ENCODE measurements at places on chromosomes 7 and 10.

GRCh38 chr10:77392851-77393250 is 244.8 kb downstream of the KCNMA1 start:
- DNase-seq: peak; percentile 46

DNA sequence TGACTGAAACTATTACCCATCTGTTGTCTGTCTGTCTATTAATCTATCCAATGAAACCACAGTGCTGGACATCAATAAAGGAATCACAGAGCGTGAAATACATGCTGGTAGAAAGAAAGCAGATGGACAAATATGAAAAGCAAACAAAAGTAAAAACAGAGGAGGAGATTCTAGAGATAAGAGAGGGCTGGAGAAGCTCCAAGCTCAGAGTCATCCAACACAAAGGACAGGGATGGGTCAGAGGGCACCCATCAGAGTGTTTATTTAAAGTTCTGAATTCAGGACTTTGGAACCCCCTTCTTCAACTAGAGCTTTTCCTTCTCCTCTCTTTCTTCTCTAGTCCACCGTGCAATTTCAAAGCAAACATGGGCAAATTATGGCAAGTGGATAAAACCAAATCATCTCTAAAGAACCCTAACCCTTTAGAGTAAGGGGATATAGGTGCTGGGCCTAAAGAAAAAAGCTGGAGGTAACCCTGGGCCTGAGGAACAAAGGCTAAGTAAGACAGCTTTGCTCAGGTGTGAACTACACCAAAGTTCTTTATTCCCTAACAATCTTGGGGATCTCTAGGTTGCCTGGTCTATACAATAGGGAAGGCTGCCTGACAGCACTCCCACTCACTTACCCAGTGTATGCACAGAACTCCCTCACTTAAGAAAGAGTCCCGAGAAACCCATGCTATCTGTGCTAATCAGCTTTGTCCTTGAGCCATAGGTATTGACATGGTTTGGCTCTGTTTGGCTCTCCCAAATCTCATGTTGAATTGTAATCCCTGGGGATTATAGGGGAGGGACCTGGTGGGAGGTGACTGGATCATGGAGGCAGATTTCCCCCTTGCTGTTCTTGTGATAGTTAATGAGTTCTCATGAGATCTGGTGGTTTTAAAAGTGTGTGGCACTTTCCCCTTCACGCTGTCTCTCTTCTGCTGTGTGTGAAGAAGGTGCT is 97.0 kb downstream of the BAMBI start:
- DNase-seq: no peak

GRCh38 chr10:124268976-124269375 is 149.7 kb downstream of the OAT start:
- DNase-seq: no peak

DNA sequence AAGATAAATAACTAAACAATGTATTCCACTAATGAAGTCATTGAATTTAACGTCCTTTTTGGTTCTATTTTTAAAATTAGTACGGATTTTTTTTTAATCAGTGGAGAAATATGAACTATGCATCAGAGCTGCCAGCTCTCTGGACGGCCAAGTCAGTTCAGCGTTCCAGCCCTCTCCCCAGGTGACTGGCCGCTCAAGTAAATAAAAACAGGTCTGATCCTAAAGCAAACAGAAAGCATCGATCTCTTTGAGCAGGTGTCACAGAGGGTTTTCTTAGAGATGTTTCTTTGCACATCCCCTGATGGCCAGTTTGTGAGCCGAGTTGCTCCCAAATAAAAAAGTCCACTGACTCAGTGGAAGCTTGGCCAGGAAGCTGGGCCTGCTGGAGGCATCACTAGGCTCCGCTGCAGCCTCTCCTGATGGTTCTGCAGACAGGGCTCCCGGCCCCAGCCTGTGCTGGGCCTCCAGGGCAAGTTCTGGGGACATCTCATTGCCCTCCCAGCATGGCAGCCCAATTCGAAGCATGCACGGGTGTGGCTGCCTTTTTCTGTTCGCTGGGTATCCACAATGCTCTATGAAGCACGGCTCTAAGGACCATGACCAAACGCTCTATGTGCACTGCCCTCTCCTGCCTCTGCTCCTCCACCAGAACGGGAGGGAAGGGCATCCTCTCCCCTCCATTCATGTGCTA is 74.7 kb upstream of the PPP2R2D start:
- DNase-seq: no peak

GRCh38 chr10:52955337-52955736 is 182.8 kb upstream of the MBL2 start:
- no peak for DNase-seq

- DNase-seq: no peak
Measured at GRCh38 chr10:69332278-69333010, 54.1 kb downstream of the HK1 start.

GRCh38 chr10:44993226-44993921 is 7.3 kb upstream of the ZNF22 start:
- DNase-seq: no peak

DNA sequence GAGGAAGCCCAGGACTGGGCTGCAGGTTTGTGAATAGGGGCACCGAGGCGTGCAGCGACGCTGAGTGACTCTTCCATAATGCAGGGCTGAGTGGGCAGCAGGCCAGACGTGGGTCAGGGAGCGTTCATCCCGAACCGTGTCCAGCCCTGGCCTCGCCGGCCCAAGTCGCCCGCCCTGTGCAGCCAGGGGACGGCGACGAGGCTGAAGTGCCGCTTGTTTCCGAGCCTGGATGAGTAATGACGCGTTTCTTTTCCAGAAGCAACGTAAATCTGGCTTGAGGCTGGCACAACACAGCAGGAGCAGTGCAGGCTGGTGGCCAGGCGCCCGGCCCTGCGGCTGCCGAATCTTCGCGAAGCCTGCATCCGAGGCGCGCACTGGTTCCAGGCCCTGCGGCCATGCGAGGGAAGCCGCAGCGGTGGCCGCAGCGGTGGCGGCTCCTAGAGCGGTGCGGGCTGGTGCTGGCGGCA is 74.0 kb upstream of the SEC61G start:
- DNase-seq: no peak

GRCh38 chr10:107657851-107658250 is 493.3 kb upstream of the SORCS1 start:
- DNase-seq: no peak

DNA sequence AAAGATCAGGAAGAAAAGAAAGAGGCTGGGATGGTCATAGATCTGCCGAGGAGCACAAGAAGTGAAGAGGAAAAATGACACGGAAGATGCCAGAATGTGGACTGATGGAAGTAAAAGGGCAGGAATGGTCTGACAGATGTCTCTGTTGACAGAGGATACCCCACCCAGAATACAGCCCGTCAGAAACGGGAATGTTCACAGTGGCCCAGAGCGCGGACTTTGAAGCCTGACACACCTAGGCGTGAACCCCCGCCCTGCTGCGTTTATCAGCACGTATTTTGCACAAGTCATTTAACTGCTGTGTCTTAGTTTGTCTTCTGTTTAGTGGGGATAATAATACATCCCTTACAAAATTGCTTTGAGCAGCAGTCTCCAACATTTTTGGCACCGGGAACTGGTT is 27.1 kb downstream of the AKR1B1 start:
- no peak for DNase-seq

GRCh38 chr10:8130973-8131911 is 76.8 kb downstream of the GATA3 start:
- no peak for DNase-seq

DNA sequence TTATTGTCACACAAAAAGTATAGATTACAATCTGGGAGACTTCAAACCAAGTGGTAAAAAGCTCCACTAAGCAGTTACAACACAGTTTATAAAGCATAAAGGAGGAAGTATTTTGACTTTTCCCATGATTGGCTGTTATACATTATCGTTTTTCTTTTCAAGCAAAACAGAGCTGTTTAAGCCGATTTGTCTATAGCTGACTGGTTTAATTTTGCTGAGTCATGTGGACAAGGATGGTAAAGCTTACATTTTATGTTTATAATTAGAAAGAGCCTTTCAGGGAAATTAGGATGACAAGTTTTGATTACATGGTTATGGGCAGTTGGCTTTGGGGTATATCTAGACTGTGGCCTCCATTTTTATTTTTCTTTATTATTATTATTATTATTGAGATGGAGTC is 152.5 kb upstream of the STK17A start:
- DNase-seq: no peak

GRCh38 chr7:157895520-157896375 is 558.9 kb downstream of the DNAJB6 start:
- DNase-seq: no peak

- no peak for DNase-seq
Measured at GRCh38 chr7:157558061-157558460, 221.3 kb downstream of the DNAJB6 start.

DNA sequence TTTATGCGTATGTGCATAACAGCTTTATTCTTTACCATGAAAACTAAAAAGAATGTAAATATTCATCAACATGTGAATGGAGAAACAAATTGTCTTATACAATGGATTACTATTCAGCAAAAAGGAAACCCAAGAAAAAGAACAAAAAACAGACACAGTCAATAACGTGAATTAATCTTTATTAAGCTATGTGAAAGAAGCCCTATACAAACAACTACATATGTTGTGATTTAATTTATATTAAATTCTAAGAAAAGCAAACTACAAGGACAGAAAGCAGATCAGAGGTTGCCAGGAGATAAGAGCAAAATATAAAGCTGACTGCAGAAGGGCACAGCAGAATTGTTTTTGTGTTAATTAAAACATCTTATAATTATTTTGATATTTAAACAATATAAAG is 756.4 kb upstream of the MBL2 start:
- no peak for DNase-seq

- DNase-seq: peak; percentile 91
Measured at GRCh38 chr10:71232089-71232998, 20.0 kb downstream of the UNC5B start.

DNA sequence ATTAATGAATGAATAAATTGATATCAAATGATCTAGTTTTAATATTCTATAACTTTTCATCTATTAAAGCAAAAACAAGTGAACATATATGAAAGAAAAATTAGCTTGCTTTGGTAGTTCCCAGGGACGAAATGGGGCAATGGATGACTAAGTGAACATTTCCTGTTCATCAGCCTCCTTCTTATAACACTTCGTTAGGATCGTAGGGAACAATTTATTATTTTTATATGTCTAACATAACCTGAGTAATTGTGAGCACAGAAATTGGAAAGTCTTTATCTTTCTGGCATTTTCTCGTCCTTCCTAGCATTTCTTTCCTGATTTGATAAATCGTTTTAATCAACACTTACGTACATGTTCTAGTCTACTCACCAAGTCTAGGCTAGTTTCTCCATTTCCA is 59.1 kb upstream of the PPP1R3C start:
- no peak for DNase-seq

DNA sequence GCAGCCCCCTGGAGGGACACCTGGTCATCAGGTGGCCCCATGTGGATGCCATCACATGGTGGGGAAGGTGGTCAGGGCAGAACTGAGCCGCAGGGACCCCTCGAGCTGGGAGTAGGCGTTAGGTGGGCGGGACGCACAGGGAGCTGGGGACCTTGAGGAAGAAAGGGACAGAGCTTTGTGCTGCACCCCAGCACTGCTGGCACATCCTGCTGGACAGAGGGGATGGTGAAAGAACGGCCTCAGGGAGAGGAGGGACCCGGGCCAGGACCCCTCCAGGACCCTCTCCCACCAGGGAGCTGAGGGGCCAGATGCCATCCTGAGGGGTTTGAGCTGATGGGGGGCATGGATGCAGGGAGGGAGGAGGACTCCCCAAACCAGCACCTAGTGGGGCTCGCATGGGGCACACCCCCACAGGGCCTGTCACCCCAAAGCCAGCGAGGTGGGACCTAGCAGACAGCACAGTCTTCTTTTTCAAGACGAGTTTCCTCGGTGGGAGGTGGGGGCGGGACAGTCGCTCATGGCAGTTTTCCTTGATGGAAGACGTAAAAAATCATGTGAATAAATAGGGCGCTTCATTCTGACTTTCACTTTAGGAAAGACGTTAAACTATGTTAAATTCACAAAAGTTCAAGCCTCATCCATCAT is 43.3 kb downstream of the STK32C start:
- no peak for DNase-seq

DNA sequence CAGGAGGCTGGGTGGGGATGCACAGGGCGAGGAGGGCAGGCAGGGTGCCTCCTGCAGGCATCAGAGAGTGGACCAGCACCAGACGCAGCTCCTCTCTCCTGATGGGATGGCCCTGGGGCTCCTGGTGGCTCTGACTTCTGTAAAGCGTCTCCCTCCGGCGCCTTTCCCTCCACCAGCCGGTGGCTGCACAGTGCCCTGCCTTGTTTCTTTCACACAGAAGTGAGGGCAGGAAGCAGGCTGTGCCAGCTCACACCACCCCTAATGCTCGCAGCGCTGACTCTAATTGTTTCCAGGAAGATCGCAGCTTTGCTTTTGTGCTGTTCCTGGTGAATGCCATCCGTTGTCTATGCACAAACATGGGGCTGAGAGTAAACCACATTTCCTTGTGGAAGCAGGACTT is 152.3 kb upstream of the LANCL2 start:
- DNase-seq: no peak

DNA sequence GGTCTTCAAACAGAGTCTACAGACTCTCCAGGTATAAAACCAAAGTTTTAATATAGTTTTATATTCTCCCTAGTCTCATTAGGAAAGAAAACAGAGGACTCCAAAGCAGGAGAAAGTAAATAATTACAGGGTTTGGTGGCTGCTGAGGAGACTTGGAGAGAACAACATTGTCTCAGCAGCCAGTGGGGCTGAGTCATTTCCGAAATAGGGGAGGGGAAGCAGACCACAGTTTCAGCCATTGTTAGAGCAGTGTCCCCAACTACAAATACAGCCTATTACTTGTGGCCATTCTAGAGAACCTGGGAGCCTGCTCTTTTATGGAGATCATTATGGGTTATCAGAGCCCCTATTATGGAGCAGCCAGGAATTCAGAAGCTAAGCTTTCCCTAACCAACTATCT is 44.2 kb upstream of the A1CF start:
- DNase-seq: no peak

DNA sequence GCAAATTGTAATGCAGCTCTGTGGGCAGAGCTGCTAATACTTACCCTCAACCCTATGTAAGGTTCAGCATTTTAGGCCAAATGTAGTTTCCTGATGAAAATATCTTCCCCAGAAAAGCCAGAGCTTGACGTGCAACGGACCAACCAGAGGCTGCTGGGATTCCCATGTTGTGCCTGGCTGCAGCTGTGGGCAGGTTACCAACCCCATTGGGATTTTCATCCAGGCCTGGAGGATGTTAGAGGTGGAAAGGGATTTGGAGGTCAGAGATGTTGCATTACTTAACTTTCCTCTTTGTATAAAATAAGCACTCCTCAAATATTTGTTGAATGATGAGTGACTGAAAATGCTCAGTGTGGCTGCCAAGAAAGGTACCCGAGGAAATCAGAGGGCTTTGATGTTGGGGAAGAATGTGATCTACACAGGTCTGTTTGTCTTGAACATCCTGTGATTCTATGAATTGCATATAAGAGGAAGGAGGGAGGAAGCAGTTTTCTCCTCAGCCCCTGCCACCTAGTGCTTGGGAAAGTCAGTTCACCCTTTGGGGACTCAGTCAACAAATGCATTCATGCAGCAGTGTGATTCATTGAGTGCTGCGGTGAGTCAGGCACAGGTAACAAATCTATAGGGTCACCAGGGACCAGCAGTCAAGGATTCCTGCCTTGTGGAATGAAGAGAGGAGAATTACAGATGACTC is 487.2 kb downstream of the RPS24 start:
- DNase-seq: no peak

GRCh38 chr10:98411768-98412167 is 3.2 kb downstream of the PYROXD2 start:
- DNase-seq: no peak
